Effector memory CD4-positive, alpha-beta T cell (primary cell): ENCODE measurements at places on chromosomes 4 and X.

DNA sequence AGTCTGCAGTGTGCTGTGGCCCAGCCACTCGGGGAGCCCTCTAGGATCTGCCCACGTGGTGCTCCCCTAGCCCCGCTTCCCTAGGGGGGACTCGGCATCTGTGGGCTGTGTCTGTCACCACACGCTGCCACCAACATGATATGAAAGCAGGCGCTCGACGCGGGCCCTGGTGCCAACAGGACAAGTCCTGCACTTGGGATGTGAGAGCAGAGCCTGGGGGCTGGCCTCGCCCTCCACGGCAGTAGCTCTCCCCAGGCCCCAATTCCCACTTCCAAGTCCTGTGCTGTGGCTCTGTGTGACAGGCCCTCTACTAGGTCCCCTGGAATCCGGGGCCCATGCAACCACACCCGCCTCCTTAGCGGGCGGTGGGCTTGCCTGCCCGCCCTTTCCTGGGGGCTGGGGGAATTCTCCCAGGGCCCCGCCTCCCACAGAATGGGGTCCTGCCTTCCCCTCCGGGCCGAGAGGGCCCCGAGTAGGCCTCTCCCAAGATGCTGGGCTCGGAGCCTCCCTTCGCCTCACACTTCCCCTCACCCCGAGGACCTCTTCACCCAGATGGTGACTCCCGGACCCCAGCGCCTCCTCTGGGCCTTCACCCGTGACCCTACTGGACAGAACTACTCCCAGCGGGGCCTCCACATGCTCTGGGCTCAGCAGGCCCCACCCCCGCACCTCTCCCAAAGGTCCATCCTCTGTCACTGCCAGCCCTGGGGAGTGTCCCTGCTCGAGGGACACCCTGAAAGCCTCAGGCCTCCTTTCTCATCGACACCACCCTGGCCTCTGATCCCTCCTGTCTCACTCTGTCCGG, 11.2 kb downstream of the LRPAP1 start:
- DNase-seq, result no peak

GRCh38 chr4:13112030-13112429, 372.1 kb downstream of the RAB28 start:
- no peak for DNase-seq

- DNase-seq, result no peak
Measured at GRCh38 chrX:85221361-85221760, 22.2 kb downstream of the SATL1 start.

- DNase-seq, result no peak
Measured at GRCh38 chr4:32574803-32575202, 1854.6 kb downstream of the PCDH7 start.

DNA sequence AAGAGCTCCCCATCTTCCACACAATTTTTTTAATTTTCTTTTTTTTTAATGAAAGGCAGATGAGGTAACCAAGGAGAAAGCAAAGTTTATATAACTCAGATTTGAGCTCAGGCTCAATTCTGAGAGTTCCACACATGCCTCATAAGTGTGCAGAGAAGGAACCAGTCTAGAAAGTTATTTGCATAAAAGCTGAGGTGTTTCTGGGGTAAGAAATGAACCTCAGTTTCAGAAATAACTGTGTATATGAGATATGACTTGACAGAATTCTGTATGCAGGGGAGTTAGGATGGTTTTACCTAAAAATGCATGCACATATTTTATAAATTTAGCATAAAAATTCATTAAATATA, 51.3 kb downstream of the DTHD1 start:
- DNase-seq, result no peak

GRCh38 chrX:2159861-2160260, 340.9 kb downstream of the DHRSX start:
- no peak for DNase-seq

GRCh38 chr4:173177232-173177631, 8.6 kb downstream of the GALNT7 start:
- no peak for DNase-seq

GRCh38 chr4:83335701-83336100, 1.1 kb upstream of the HPSE start:
- no peak for DNase-seq

GRCh38 chrX:141902366-141902765, 1.3 kb upstream of the MAGEC1 start:
- no peak for DNase-seq
